ENCODE measurements at places on chromosomes 13 and 19. TPM values are rescaled to one million over a fixed set of nuclear protein-coding genes. Genes with fewer than 3 reads are reported as not detected.

DNA sequence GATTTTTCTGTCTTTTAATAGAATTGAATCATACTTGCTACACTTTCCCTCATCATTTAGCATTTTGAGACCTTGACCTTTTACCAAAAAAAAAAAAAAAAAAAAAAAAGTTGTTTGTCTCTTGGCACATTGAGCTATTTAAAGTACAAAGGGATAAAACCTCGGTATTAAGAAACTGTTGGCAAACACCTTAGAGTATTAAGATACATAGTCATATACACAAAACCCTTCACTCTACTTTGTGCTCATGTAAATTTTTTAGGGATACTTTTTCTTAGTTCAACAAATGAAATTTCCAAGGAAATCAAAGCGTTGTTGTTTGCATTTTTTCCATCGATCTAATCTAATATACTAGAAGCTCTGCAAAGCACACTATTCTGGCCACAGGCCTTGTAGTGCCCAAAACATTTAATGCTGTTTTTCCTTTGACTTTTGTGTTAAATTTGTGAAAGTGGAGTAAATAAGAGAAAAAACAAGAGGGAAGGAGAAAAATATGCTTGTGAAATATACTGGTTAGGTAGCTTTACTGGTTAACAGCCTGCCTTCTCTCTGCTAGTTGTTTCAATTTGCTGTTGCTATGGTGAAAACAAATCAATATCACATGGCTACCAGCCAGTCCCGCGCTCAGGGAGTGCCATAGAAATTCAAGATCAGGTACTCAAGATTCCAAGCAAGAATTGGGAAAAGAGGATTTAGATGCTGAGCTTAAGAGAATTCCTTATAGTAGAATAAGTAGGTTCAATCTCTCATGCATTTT lies 2.6 kb downstream of the MBNL2 start:
- ATAC-seq = peak; percentile 29

DNA sequence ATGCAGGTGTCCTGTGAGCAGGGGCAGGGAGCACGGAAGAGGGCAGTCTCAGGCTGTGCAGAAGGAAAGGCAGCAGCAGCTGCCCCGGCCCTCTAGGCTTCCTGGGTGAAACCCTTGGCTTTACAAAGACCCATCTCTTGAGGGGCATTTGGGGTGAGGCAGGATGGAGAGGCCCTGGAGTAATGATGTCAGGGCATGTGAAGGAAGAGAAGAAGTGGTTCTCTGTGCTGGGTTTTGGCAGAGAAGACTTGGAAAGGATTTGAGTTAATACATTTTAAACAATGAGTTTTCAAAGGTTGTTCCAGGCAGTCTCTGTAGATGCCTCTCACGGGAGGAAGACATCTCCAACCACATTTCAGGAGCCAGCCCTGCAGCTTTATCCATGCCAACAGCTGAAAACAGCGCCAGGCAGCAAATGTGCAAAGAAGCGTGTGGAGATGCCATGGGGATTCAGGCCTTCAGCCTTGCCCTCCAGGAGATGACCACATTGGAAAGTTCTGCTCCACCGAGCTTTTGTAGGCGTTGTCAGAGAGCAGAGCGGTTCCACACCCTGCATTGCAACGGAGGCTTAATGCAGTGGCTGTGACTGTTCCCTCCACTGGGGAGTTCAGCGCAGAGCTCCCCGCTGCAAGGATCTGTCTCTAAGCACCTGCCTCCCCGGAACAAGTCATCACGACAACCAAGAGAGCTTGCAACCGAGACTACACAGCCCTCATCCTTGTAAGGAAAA lies 322.8 kb downstream of the UQCRFS1 start:
- ATAC-seq = no peak

GRCh38 chr19:29871143-29871542 lies 59.4 kb downstream of the CCNE1 start:
- no peak for ATAC-seq

DNA sequence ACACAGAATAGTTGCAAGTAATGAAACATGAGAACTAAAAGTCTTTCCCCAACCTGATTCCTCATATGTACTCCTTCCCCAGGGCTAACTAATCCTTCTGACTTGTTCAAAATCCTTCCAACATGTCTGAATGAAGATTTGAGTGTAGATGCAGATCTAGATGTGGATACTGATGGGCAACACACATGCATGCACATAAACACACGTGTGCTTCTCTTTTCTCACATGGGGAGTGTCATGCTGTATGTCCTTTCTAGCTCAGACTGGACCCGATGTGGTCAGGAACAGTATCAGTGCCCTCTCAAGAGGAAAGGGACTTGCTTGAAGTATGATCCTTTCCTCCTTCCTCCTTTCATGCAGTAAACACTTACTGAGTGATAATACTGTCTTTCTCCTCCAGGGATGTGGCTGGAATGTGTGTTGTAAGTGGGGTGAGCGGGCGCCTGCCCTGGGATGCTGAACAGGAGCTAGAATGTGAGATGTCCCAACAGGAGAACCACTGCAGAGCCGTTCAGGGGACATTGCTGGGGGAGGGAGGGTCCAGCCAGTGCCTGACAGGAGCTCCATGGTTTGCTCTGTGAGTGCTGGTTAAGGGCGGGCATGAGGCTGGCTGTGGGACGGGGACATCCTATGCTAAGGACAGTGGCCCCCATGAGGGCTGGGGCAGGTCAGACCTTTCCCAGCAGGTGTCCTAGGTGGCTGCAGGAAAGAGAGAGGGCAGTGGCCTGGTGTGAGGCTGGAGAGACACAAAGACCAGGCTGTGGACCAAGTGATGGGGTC lies 146.9 kb downstream of the TEX29 start:
- no peak for ATAC-seq

GRCh38 chr19:40157059-40157458 lies 34.2 kb upstream of the MAP3K10 start:
- no peak for ATAC-seq

GRCh38 chr13:50222569-50223332 lies 207.5 kb downstream of the KCNRG start:
- ATAC-seq = peak; percentile 45

GRCh38 chr19:41708481-41708880 lies at the start of gene CEACAM5:
Gene CEACAM5, plus strand, starts transcription at chr19:41708626. Its CDS starts 106 bp downstream, at chr19:41708732.
- ATAC-seq = no peak

- ATAC-seq = no peak
Measured at GRCh38 chr13:34722922-34723321, 219.1 kb upstream of the NBEA start.

- no peak for ATAC-seq
Measured at GRCh38 chr19:48085904-48086864, 24.4 kb downstream of the PLA2G4C start.

DNA sequence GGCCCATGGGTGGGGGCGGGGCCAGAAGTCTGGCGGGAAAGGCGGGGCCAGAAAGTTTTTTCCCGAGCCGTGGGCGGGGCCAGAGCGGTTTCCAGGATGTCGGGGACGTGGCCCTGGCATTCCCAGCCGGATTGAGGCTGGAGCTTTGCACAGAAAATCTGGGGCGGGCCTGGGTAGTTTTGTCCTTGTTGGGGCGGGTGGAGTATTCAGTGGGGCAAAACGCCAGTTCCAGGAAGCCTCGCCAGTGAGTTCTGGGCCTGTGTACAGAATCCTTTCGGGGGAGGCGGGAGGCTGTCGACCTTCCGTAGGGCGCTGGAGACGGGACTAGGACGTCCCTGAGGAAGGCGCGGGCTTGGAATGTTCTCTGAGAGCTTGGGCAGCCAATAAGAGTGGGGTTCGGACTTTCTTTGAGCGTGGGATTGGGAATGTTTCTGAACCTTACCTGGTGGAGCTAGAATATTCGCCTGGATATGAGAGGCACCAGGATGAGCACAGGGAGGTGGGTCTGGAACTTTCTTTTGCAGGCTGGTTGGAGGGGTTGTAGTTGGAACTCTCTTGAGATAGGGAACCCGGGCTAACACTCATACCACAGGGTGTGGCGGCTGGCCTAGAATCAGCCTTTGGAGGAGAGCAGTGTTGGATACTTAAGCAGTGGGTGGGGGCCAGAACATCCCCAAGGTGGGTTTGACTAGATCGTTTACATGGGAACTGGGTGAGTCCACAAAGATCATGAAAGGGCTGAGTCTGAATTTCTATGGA lies 1.3 kb downstream of the CCDC9 start:
- peak; percentile 12 for ATAC-seq

- no peak for ATAC-seq
Measured at GRCh38 chr13:47135800-47136503, 239.1 kb upstream of the HTR2A start.

- no peak for ATAC-seq
Measured at GRCh38 chr13:73499695-73500094, 440.9 kb downstream of the KLF5 start.

GRCh38 chr19:31126236-31126635 lies 223.0 kb downstream of the TSHZ3 start:
- ATAC-seq = no peak

DNA sequence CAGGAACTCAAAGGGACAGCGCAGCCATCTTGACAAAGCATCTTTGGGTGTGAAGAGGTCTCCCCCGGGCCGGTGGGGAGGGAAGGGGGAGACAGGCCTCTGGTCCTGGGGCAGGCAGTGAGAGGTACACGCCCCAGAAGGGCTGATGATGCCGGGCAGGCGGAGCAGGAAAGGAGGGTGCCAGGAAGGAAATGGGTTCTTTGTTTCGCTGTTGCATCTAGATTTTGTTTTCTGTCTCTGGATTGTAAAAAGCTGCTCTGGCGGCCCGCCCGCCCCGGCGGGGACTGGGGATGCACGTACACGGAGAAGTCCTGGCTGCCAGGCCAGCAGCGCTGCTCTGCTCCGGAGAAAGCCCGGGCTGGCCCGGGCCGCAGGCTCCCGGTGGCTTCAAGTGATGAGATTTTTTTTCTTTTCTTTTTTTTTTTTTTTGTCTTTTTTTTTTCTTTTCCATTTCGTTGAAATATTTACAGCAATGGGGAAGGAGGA lies 13.2 kb upstream of the ASF1B start:
- ATAC-seq = peak; percentile 78

DNA sequence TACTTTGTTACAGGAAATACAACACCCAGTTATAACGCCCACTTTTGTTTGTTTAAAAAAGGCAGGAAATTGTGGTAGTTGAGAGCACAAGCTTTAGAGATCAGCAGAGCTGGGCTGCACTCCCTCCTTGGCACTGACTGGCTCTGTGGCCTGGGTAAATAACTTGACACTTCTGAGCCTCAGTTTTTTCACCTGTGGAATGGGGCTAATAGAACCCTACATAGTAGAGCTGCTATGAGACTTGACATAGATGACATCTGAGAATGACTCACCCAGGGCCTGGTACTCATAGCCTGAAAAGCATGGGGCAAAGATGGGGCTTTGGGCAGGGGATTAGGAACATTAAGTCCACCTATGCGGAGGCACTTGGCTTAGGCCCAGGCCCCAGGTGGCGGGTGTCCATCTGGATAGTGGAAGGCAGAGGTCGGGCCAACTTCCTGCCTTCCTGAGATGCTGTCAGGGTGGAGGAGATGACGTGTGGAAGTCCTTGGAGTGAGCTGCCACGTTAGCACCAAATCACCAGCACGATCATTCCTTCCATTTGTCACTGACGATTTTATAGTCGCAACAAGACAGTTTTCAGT lies 159.1 kb downstream of the KATNAL1 start:
- peak; percentile 67 for ATAC-seq

GRCh38 chr13:80336370-80336769 lies 4.6 kb downstream of the SPRY2 start:
- ATAC-seq = no peak

DNA sequence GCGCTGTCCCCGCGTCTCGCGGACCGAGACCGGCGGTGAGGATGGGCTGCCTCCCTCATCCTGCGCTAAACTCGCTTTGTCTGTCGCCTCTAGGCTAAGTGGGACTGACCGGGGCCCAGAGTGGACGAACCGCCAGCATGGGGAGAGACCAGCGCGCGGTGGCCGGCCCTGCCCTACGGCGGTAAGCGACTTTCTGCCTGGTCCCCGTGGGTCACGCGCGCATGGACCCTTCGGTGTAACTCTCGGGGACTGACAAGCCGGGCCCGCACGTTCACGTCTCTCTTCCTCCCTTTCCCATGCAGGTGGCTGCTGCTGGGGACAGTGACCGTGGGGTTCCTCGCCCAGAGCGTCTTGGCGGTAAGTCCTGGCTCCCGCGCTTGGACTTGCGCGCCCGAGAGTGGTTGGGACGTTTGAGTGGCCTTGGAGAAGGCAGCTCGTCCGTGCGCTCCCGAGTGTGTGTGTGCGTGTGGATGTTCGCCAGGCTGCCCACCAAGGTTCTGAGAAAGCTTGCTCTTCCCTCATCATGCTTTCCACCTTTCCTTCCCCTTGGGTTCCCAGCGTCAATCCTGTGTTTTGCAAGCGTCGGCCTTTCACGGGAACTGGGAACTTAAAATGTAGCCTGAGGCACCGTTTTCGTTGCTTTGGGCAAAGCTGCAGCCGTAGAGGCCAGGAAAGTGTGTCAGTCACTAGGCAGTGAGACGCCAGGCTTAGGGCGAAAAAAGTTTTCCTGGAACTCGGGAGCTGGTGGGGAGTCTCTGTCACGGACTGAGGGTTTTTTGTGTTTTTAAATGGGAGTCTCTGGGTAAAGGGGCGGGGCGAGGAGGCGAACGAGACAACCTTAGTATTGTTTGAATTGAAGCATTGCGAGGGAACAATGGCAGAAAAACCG lies 927 bp downstream of the COL4A2 start:
- no peak for ATAC-seq

GRCh38 chr19:41691268-41691970 lies 3.3 kb upstream of the CEACAM7 start:
- ATAC-seq = peak; percentile 48

GRCh38 chr13:81848291-81848690 lies 1507.4 kb upstream of the SPRY2 start:
- no peak for ATAC-seq

DNA sequence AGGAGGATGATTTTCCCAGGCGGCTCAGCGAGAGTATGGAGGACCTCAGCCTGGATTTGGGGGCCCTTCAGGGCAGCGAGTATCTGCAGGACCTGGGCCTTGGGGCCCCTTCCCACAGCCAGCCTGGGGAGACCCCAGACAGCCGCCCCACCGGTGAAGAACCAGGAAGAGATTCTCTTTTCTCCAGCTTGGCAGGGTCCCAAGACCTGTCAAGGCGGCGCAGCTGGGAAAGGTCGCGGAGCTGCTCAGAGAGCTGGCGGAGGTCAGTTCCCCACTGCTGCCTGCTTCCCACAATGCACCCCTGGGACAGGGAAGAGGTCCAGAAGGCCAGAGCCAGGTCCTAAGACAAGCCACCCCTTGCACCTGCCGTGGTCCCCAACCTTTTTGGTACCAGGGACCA lies 24.1 kb downstream of the ARHGEF18 start:
- ATAC-seq = no peak

GRCh38 chr19:32743447-32743846 lies 23.9 kb downstream of the TDRD12 start:
- ATAC-seq = no peak

GRCh38 chr13:43720780-43721397 lies 65.9 kb downstream of the ENOX1 start:
- ATAC-seq = no peak

ZNF570 gene
- 5.7 TPM for total RNA-seq

LILRB1 gene
- not detected for total RNA-seq

LILRA1 gene
- total RNA-seq = not detected

ZNF723 gene
- total RNA-seq = 0.24 TPM

SELENOV gene
- not detected for total RNA-seq

ZNF805 gene
- total RNA-seq = 16.7 TPM

RRAS gene
- total RNA-seq = 14.3 TPM

MUC16 gene
- total RNA-seq = 0.21 TPM
